Suprapubic skin (tissue), 4 donors: ENCODE measurements at places on chromosomes 7 and 10.

DNA sequence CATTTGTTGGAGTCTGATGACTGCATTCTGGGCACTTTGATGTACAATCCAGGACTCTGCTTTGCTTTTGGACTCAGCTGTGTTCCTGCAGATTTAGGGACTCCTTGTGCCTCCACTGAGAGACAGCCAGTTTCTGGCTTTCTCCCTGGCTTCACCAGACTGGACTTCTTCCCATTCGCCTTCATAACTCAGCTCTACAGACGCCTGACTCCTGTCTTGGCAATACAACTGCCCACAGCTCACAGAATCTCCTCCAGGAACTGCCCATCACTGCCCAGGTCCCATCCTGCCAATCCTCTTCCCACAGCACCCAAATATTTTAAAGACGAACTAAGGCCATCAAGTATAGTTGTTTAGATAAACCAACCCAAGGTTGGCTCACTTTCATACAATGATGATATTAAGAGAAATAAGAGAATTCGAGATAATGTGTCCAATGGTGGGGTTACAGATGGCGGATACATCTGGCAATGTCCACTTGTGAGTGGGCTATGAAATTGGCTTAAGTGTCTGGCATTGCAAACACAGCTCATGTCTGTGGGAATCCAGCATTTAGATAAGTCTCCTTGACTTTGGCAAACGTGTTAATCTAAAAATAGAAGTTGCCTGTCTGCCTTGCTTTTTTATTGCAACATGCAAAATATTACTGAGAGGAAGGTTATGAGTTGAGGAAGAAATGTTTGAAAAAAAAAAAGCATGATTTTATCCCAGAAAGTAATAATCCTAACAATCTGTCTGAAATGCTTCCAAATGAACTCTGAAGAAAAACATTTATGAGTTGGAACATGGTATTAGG is 95.1 kb downstream of the ITGA8 start:
- DNase-seq: no peak

DNA sequence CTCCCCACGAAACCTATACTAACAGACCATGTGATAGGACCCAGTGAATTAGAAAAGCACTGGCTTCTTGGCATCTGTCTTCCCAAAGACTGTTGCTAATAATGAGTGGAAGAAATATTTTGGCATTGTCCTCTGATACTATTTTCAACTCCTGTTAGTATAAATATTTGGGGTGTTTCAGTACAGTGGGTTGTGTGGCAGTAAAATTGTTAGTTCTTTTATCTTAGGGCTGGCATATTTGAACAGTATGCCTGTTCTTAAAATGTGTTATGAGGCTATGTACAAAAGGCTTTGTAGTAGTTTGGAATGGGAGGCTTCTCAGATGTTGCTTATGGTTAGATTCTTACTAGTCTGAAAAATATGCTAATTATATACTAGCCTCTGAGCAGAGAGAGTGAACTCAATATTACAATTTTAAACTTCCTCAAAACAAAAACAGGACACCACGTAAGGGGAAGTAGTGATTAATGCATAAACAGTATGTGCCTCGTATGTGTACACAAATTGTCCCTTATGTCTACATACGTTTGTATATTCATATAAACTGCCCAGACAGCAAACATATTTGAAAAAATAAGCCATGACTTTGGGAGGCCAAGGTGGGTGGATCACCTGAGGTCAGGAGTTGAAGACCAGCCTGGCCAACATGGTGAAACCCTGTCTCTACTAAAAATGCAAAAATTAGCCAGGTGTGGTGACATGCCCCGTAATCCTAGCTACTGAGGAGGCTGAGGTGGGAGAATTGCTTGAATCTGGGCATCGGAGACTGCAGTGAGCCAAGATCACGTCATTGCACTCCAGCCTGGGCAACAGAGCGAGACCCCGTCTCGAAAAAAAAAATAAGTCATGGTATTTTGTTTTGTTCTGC is 115.4 kb downstream of the ARID5B start:
- no peak for DNase-seq

DNA sequence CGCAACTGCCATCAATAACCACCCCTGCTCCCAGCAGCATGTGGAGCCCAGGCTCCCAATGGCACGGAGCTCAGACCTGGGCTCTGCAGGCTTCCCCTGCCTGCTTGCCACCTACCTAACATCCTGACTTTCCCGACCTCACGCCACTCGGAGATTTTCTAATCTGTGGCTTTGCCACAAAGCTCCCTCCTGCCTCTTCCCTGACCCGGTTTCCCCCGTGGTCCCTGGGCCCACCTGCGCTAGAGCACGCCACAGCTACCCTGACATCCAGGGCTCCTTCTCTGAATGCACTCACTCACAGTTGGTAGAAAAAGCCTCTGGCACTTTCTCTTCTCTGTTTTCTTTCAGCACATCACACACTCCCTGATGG is 20.0 kb downstream of the PITRM1 start:
- DNase-seq: no peak

- no peak for DNase-seq
Measured at GRCh38 chr7:7157177-7157886, 25.0 kb upstream of the C1GALT1 start.

DNA sequence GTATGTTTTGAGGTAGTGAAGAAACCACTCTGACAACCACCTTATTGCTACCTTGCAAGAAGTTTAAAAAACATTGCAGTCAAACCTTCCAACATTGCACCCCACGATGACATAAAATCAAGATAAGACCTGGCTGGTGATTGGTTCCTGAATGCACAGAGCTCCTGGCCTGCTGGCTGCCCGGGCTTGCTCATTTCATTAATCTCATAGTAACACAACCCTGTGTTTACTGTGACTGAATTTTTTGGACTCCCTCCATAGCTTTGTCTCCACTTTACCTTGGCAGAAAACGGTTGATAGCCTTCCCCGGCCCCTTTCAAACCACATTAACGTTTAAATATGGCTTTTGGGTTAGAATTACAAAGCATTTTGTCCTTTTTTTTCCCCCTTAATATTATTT is 27.5 kb downstream of the VWA2 start:
- no peak for DNase-seq

DNA sequence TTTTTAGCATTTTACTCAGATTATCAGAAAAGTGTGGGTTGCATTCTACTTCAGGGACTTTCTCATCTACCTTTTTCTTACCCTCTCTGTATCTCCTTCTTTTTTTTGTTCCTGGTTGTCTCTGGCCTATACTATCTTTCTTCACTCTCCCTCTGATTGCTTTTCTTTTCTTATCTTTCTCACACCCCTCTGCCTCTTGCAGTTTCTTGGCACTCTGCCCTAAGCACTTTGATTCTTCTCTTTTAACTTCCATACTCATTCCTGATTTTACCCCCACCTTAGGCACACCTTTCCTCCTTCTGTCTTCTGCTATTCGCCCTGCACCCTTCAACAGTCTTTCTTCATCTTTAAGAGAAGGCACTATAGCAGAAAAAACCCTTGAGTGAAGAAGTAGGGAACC is 92.8 kb upstream of the HPS1 start:
- DNase-seq: no peak

DNA sequence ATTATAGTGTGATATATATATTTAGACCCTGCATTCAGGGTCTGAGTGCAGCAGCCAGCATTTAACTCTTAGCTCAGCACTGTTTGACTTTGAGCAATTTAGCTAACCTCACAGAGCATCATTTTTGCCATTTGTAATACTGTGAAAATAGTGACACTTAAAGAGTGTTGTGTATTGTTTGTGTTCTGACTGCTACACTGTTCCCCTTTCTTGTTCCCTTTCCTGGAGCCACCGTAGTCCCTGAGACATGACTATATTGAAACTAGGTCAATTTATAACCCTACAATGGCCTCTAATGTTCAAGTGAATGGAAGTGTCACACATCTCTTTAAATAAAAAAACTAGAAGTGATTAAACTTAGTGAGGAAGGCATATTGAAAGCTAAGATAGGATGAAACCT is 20.3 kb upstream of the CD36 start:
- DNase-seq: no peak

DNA sequence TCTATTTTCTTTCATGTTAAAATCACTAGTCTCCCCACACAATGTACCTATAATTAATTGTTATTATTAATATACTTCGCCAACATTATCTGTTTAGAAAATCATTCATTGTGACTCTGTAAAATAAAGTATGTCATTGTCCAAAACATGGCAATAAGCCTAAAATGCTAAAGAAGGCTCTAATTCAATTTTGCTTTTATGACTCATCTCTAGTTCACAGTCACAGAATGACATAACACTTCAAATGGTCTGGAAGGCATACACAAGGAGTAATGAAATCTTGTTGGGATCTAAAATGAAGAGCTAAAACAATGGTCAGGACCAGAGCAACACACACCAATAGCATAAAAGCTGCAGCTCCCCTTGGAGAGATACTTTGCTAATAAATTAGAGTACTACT is 505.8 kb downstream of the GPAM start:
- DNase-seq: no peak

DNA sequence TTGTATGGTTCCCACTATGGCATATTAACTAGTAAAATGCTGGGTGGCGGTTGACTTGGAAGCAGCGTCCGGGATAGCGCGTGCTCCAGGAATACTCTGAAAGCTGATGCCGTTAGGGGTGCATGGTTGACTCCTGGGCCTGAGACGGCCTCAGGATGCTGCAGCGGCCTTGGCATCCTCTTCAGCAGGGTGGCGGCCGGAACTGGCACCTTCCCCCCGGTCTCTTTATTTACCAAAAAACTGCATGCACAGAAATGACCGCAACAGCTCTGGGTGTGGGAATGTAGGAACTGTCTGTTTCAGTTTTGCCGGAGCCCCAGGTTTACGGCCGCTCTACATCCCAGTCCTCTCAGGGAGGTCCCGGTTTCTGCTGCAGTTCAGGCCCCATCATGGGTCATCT is 28.8 kb downstream of the PFKP start:
- no peak for DNase-seq

GRCh38 chr7:153452661-153453060 is 599.5 kb upstream of the DPP6 start:
- no peak for DNase-seq

- no peak for DNase-seq
Measured at GRCh38 chr7:1290026-1290678, 57.5 kb downstream of the UNCX start.

- no peak for DNase-seq
Measured at GRCh38 chr7:106486331-106486730, 174.6 kb downstream of the CCDC71L start.

DNA sequence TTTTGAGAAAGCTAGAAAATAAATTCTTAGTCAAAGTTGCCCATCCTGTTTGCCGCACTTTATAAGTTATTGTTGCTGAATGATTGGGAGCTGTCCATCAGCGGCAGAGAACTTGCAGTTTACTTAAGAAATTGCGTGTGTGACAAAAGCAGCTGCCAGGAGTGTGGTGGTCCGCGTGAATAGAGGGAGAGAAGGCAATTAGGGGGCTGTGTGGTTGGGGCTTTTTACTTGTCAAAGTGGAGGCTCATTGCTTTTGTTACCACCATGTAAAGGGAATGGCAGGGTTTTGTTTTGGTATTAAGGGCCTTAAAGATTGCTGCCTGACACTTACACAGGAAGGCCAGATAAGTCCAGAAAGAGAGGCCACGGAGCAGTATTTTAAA is 177.8 kb downstream of the TCF7L2 start:
- DNase-seq: no peak

- no peak for DNase-seq
Measured at GRCh38 chr7:24652251-24652939, 79.1 kb downstream of the PALS2 start.

DNA sequence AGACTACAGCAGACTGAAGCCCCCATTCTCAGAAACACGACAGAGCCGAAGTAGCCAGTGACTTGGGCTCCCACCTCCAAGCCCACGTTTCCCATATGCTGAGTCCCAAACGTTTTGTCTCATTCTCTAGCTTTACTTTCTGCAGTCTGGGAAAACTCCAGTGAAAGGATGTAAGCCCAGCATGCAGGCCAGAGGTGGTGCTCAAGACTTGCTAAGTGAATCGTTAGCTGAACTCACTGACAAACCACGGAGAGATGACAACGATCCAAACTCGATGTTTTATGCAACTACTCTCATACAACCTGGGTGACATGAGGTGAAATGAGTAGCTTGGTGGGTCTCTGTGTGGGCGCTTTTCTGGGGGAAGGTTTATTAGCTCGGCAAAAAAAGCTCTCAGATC is 731.8 kb downstream of the SUGCT start:
- DNase-seq: no peak

GRCh38 chr10:93752761-93753160 is 5.0 kb upstream of the LGI1 start:
- no peak for DNase-seq

GRCh38 chr7:47069385-47070076 is 512.4 kb downstream of the TNS3 start:
- DNase-seq: no peak

- DNase-seq: no peak
Measured at GRCh38 chr10:79243181-79244067, 103.8 kb upstream of the PPIF start.

GRCh38 chr10:72122221-72122620 is 33.9 kb upstream of the SPOCK2 start:
- no peak for DNase-seq

DNA sequence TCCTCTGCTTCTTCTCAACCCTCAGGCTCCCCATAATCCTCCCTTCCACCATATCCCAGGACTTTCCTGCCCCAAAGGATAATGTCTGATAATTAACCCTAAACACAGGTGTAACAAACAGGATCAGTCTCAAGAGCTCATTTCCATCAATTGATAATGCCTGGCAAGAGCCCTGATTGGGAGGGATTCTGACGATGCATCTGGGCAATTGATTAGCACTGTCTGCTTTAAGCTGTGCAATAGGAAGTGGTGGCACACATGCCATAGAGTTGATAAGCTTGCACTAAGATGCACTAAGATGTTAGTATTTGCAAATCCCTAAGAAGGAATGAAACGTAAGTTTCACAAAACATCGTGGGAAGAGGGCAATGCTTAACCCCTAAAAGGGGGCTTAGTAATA is 27.4 kb upstream of the EGR2 start:
- DNase-seq: no peak

- DNase-seq: no peak
Measured at GRCh38 chr7:244974-245373, 45.0 kb upstream of the FOXL3 start.

DNA sequence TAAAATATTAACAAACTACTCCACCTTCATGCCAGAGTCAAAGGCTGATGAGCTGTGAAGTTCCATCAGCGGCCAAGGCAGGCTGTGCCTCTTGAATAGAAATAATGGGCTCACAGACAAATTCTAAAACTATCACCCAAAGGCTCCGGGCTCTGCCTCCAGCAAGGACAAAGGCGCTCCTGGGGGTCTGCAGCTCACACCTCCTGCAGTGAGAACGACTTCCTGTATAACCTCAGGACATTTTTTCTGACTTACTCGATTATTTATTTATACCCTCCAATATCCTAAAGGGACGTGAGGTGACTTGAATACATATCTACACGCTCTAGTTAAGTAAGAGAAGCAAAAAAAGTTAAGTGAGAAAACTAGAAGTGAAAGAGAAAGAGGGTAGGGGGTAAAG is 500.7 kb downstream of the CCSER2 start:
- no peak for DNase-seq

DNA sequence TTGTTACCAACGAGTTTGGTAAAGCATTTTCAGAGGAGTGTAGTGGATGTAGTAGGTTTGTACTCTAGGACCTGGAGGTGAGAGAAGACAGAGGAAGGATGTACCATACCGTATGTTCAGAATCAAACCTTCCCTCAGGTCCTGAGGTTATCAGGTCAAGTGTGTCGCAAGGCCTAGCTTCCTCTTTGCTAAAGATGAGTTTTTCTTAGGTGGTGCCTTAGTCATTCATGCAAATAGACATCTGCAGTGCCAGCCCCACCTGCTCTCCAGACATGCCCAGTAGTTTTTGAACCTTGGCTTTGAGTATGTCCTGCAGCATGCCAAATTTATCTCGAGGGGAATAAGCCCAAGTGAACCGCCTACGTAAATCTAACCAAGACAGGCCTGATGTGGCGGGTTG is 71.3 kb downstream of the HDAC9 start:
- DNase-seq: no peak

- DNase-seq: no peak
Measured at GRCh38 chr7:104317948-104318629, 10.3 kb upstream of the LHFPL3 start.
